RPMI7951 (cell line): ENCODE measurements at places on chromosomes 11 and 22. TPM values are rescaled to one million over a fixed set of nuclear protein-coding genes. Genes with fewer than 3 reads are reported as not detected.

SHISAL1 gene
- 1.6 and 2.1 TPM in 2 replicates for total RNA-seq

- no peak for DNase-seq
Observed at GRCh38 chr11:2963761-2964160, 28.4 kb downstream of the NAP1L4 start.

EIF4G2 gene
- 645 and 752 TPM in 2 replicates for total RNA-seq

DNA sequence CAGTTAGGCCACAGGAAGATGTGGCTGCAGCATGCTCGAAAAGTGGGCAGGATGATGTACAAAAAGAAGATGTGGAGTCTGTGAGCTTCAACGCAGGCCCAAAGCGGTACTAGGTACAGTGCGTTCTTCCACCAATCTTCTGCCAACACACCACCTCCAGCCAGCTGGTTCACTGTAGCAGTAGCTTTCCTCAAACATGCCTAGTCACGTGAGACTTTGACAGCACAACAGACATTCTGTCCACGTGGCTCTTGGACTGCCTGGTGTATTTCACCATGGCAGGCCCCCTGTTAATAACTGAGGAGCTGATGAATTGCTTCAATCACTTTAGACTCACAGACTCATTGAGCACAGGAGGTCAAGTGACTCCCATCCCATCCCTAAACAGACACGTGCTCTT is 14.1 kb downstream of the SYN3 start:
- no peak for DNase-seq

DNA sequence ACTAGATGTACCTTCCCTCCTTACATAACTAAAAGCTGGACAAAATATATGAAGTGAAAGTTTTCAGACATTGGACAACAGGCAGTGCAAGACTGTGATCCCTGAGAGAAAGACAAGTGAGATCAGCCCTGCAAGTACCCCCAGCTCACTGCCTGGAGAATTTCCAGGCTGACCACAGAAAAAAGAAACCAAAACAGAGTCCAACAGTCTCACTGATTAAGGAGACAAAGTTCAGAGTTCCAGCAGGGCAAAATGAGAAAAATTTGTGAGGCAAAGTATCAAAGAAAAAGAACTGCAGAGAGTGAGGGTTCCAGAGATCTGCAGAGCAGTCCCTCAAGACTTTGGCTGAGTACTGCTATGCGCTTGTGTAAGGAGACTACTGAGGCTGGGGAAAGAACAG is 47.3 kb upstream of the TMEM45B start:
- DNase-seq = peak; percentile 24

GRCh38 chr22:21029486-21030025 is 2.8 kb downstream of the SLC7A4 start:
- DNase-seq = no peak

- DNase-seq = no peak
Observed at GRCh38 chr11:57467508-57468157, 7.3 kb downstream of the RTN4RL2 start.

GRCh38 chr11:26144291-26144690 is 187.6 kb upstream of the ANO3 start:
- DNase-seq = no peak

C22orf42 gene
- total RNA-seq = not detected in 2 replicates

TLCD5 gene
- total RNA-seq = 3.4 and 4.9 TPM in 2 replicates

GRCh38 chr11:774873-775592 is 2.3 kb downstream of the GATD1 start:
- peak; percentile 56 for DNase-seq

DNA sequence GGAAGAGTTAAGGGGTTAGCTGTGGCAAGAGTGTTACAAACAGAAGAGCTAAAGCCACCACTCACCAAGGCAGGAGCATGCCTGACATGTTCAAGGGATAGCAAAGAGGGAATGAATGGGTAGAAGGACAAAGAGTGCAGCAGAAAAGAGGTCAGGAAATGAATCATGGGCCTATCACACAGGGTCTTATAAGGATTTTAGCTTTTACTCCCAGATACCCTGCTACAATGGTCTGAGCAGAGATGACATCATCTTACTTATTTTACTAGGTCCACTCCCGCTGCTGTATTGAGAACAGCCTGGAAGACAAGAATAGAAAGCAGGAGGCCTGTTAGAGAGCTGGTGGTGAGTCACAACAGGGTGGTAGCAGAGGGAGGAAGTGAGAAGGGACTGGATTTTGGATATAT is 9.8 kb downstream of the TRAF6 start:
- peak; percentile 90 for DNase-seq

DNA sequence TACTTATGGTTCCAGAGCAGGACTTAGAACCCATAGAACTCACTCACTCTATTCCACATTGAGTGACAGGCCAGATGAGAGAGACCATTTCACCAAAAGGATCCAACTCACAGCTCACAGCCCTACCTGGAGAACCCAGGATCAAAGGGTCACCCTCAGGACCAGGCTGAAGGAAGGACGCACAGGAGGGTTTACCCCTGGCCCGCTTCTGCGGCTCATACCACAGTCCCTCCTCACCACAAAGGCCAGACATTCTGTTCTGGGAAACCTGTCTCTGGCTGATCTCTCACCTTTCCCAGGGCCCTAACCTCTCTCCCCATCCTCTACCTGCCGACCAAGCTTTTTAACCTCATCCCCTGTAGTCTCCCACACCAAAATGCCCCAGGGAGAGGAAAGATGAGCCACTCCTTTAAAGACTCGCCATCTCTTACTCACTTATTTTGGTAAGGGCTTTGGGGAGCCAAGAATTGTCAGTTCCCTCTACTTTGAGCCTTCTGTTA is 4.7 kb downstream of the FOSL1 start:
- DNase-seq = no peak

DNA sequence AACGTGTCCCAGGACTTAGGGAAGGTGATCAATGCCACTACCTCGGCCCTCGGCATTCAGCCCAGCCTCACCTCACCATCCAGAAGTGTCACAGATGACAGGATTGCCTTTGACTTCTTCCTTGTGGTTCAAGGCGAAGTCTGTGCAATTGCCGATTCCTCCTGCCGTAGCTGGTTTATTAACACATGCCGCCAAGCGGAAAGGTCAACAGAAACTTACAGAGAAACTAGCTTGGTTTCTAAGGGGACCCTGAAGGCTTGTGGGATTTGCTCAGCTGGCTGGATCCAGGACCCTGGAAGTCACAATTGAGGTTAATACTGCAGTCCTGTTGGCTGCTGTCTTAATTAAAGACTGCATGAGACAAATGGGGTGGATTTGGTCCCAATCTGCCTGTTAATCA is 65.6 kb downstream of the SHANK2 start:
- DNase-seq = no peak
